ENCODE measurements at places on chromosomes 7 and 10.

DNA sequence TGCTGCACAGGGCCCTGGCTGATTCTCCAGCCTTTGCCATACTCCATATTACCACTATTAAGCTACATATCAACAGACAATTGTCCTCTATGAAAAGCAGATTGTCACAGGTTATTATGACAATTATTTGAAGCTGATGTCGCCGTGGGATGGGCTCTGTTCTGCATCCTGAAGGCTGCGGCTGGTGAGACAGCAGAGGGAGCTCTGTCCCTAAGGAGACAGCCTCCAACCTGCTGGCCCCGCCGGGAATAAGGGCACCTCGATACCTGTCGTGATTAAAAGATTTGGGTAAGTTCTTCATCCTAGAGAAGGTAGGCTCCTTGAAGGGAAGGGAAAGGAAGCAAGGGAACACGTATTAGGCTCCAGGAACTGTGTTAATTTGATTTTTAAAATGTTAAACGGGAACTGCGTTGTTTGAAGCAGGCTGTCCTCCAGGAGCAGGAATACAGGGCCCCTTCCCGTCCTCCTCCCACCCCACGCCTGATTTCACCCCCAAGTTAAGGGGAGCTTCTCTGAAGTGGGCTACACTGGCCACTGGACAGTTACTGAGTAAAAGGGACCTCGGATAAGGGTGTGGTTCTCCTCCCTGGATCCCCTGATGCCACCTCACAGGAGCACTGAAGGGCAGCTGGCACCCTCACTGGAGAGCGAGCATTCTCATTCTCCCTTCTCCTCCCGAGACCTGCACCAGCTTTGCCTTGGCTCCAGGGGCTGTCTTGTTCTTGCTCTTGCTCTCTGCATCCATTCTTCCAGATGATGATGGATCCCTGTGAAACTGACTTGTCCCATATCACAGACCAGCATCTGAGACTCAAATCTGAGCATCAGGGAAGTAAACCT lies 11.8 kb upstream of the TIAL1 start:
- DNase-seq: peak; percentile 46

DNA sequence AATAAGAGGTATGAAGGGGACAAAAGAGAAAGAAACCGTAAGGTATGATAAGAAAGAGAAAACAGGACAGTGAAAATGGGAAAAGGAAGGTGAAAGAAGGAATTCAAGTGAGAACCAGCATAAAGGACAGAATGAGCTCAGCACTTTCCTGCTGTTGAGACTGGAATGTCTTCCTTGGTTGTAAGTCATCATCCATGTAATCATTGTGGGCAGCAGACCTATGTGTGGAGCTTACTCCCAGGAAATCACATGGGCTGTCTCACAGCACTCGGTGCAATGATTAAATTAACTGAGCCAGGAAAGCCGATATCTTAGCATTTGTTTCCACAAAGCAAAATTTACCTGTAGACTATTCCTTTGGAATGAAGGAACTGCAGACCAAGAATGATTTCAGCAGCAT lies 118.1 kb downstream of the PRKCQ start:
- DNase-seq: no peak

DNA sequence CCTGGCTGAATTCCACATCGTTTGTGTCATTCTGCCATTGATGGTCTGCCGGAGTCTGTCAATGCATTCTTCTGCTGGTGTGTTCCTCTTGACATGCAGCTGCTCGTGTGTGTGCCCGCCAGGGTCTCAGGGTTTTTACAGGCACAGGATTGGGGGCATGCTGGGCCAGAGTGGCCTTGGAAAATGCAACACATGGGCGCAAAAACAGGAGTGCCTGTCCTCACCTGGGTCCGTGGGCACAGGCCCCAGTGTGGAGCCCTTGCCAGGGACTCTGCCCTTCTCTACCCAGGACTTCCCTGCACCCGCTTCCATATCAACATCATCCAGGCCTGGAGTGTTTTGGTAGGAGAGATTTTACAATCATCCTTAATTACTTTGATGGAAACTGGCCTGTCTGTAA lies 340.7 kb downstream of the KIF20B start:
- DNase-seq: no peak

GRCh38 chr7:25665903-25666670 lies 437.8 kb upstream of the NPVF start:
- DNase-seq: no peak

- DNase-seq: no peak
These were observed 1447.5 kb downstream of the GATA3 start for GRCh38 chr10:9501944-9502343.

- DNase-seq: no peak
These were observed 503 bp upstream of the TRIP6 start for GRCh38 chr7:100866729-100867039.

- DNase-seq: no peak
These were observed 111.2 kb downstream of the EEPD1 start for GRCh38 chr7:36264123-36264801.

- no peak for DNase-seq
These were observed 22.8 kb upstream of the FOXL3 start for GRCh38 chr7:266851-267840.

- DNase-seq: peak; percentile 14
These were observed 222.4 kb downstream of the SORCS1 start for GRCh38 chr10:106942035-106942662.

DNA sequence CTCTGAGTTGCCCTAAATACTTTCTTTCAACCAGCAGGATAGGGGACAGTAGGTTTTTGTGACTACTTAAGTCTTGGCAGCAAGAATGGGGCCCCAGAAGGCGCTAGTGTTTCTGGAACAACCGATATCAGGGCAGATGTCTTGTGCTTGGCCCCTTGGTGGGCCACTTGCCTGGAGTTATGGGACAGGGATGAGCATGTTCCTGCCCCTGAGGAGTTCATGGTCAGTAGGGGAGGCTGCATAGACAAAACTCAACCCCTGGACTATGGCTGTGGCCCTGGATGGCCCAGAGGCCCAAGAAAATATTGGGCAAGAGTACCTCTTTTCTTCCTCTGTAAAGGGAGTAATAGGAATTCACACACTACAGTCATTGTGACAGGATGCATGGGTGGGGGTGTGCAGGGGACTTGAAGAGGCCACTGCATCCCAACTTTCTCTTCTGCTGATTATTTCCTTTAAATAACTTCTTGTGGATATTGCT lies 57.7 kb upstream of the IGFBP3 start:
- DNase-seq: no peak

DNA sequence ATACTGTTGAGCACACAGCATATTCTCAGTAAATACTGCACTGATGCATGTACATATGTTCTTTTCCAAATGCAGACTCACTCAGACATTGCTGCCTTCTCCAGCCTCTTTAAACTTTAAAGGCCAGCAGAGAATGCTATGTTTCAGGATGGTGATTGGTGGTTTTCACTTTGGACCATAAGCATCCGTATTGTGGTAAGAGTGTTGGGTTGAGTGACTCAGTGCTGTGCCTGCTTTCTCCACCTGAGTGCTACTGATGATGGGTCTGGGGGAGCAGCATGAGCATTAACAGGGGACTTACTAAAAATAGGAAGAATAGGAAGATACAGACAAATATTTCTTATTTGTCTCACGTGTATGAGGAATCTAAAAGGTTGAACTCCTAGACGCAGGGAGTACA lies 56.3 kb upstream of the ZNF92 start:
- no peak for DNase-seq

GRCh38 chr7:22586786-22587140 lies 86.8 kb upstream of the STEAP1B start:
- no peak for DNase-seq

DNA sequence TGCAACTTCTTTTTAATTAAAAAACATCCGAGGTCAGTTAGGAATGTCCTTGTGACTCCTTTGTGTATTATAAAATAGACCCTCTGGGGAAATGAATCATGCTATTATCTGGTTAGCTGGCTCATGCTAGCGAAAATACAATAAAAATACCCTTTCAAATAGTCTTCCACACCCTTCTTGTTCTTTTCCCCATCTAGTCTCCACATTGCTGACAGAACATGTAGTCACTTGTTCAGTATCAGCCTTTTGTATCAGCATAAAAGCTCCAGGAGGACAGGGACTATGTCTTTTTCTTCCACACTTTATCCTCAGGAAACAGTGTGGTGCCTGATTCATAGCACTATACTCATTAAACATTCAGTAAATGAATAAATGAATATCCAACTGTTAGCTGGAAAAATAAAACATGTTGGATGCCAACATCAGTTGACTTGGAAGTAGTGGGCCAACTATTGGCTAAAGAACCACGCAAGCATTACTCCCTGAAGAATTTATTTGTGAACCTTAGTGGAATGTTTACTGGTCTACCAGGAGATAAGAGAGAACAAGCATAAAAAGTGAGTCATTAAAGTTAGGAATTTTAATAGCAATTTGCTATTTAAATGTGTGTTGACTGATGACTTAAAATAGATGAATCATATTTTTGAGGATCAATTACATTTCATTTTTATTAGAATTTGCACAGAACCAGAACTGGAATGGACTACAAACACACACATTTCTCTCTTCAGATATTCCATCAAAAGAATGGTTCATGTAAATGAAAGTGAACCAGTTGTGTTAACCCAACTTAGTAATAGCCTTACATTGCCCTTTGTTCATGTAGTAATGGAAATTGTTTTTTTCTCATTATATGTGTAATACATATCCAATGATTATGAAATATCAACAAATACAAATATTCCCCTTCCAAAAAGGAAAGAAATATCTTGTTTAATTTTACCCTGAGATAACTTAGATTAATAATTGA lies 129.6 kb downstream of the DKK1 start:
- DNase-seq: peak; percentile 93

DNA sequence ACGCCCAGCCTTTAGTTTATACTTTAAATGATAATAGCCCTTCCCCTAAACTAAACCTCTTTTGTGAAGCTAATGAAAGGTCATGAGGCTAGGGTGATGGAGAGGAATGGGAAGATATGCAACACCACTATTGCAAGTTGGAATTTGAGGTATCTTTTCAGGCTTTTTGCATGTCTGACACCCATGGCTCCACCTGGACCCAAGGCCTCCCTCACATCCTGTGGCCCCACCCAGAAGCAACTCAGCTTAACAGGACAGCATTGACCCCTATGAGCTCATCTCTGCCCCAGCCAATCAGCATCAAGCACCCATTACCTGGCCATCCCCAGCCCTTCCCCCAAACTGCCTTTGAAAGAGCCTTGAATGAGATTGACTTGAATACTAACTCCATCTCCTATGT lies 674.2 kb upstream of the NRP1 start:
- DNase-seq: no peak

GRCh38 chr10:31146491-31147209 lies 115.0 kb upstream of the ZNF438 start:
- peak; percentile 85 for DNase-seq

DNA sequence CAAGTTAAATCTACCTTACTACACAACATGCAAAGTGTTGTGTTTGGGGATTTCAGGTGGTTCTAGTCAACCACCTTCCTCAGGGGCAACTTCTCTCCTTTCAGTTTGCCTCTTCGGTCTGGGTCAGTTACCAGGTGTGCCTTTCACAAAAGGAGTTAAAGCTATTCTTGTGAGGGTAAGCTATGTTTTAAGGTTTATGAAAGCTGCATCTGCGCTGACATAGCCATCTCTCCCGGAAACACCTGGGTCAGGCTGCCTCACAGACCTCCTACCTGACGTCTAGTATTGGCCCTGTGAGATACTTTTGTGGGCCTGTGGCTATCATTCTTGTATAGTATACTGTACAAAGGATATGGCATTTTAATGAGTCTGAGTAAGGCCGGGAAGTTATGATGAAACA lies 67.7 kb upstream of the ITGA8 start:
- no peak for DNase-seq

GRCh38 chr10:58780476-58780875 lies 267.8 kb downstream of the BICC1 start:
- no peak for DNase-seq

DNA sequence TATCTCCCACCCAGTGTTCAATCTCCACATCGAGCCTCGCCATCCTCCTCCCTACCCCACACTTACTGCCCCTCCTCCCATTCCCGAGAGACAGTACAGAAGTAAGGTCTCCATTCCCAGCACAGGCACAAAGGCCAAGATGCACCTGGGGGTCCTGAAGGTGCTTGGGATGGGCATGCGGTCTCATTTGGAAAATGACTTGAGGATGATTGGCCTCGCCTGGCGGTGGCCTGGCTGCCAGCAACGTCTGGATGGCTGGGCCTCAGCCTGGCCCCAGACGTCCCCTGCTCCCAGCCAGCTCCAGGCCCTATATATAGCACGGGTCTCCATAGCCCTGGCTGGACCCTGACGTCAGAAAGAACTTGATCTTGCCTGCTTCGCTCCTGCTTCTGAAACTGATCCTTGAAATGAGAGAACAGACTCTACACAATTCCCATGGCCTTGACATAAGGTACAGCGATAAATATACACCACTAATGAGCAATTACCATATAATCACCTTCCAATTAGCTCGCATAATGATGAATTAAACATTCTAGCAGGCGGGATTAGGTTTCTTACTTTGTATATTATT lies 11.8 kb downstream of the EMX2 start:
- no peak for DNase-seq

GRCh38 chr7:84042110-84042539 lies 152.5 kb downstream of the SEMA3A start:
- DNase-seq: peak; percentile 69

- DNase-seq: no peak
These were observed 128.0 kb downstream of the USP6NL start for GRCh38 chr10:11483201-11484148.

DNA sequence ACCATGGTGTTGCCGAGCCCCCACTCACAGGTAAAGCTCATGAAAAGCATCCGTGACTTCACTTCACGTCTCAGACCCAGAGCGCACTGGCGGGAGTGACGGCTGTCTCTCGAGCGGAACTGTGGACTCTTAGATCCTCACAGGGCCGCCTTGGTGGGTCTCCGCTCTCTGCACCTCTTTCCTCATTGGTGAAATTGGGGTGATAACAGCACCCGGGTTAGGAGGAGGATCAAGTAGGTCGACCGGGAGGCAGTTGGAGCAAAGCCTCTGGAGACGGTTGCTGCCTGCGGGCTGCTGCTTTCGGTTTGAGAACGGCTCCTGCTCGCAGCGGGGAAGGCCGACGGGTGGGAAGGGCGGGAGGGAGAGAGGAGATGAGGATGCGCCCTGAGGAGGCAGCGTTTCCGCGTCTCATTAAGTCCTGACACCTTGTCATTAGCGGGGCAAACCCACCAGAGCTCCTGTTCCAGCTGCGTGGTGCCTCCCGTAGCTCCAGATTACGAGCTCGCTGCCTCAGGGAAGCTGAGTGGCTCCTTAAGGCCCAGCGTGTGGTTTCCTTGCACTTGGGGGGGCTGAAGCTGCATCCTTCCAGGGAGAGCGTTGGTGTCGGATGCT lies 51.9 kb upstream of the CFAP46 start:
- DNase-seq: no peak

DNA sequence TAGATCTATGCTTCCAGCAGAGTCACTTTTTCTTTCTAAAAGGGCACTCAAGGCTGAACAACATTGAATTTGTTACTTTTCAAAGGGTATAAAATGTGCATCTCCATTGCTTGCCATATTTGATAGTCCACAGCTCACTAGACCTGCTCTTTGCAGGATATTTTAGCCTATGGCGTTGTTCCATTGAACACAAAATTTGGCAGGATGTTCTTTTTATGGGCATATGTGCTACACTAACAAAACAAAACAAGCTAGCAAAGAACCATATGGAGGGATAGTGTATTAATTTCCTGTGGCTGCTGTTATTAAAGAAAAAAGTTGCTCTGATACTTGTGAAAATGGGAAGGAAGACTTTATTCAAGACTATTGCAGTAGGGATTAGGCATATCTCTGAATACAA lies 828.7 kb downstream of the TYW1 start:
- DNase-seq: no peak

- DNase-seq: no peak
These were observed 48.8 kb upstream of the CD36 start for GRCh38 chr7:80589631-80590030.

All from A172 (cell line).